ENCODE measurements at places on chromosomes 1 and 21.

GRCh38 chr1:181661569-181661968, 178.3 kb downstream of the CACNA1E start:
- DNase-seq, result no peak

GRCh38 chr1:86466986-86467385, 1.7 kb upstream of the CLCA1 start:
- DNase-seq, result peak; percentile 16

DNA sequence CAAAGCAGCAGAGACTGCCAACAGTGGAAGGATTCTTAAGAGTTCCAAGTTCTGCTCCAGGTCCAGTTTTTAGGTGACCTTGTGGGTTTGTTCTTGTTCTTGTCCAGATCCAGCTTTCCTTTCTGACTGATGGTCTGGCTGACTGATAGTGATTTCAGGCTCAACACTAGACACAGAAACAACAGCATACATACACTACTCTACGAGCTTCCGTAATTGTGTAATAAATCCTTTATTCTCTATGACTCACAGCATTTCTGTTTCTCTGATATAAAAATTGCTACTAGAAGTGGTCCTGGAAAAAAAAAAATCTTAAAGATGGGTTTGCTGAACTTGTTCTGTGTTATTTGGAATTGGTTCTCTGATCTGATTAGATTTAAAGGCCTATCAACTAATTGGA, 62.2 kb upstream of the PTCH2 start:
- DNase-seq, result no peak

GRCh38 chr1:217343907-217344306, 287.0 kb downstream of the GPATCH2 start:
- DNase-seq, result no peak

DNA sequence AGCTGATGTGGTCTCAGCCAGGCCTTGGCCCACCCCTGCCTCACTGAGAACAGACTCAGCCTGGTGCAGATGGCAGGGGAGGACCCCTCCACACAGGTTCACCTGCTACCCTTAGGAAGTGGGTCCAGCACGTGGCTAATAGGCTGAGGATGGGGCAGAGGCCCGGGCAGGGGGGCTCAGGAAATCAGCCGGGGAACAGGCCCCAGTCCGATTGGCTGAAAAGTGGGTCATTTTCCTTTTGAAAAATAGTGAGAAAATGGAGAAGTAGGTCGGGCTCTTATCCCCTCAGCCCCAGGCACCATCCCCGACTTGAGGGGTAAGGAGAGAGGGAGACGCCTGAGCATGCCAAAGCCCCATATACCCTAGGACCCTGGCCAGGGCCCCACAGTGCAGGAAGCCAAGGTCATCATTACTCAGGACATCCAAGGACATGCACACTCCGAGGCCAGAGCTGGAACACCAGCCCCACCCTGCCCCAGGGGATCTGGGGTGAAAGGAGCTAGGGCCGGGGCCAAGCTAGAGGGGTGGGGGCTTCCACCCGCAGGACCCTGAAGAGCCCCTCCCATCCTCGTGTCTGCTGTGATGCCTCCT, 11.0 kb downstream of the DLGAP3 start:
- DNase-seq, result no peak

- DNase-seq, result peak; percentile 69
These were observed 32.1 kb upstream of the KCNE1 start for GRCh38 chr21:34544032-34544496.

- DNase-seq, result peak; percentile 65
These were observed 6.7 kb upstream of the TIE1 start for GRCh38 chr1:43293896-43294760.

All from adipocyte (in vitro differentiated cells).